ENCODE measurements at places on chromosomes 16 and 17.

DNA sequence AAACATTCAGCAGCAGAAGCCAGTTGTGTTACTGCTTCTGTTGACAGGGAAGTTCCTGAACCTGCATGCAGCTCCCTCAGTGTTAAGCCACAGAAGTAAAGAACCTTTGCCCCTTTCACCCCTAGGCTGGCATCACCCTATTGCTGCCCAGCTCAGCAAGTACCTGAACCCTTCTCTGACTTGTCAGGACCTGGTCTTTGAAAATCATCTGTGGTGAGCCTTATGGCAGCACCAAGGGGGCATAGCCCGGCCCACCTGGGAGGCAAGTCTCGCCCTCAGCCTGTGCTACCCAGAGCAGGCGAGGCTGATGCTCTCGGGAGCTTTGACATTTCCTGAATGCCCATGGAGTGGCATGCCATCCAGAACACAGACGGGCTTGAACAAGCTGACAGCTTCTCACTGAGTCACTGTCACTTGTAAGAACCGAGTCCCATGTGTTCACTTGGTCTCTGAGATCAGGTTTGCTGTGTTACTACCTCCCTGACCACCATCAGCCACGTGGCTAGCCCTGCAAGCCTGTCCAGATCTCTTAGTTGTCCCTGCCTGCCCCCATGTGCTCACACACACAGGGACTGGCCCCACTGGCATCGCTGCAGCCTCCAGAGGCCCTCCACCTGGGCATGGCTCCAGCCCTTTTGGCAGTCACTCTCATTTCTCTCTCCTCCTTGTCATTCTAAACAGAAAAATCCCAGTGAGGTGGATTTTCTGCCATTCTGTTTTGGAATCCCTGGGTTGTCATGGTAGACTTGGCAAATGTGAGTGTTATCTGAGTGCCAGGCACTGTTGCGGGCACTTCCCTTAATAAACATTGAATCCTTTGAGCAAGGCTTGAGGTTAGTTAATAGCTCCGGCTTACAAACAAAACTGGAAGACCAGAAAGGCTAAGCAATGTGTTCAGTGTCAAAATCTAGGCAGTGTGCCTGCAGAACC is 2.9 kb upstream of the CARMIL2 start:
- H3K4me1 ChIP-seq, result peaks cover 22% of the 10 kb centered on the region
- no peaks in the 10 kb centered on the region for H3K27me3 ChIP-seq
- no peak for DNase-seq
- no peak overlapping the region for H3K27ac ChIP-seq

- H3K27me3 ChIP-seq, result no peaks in the 10 kb centered on the region
- no peak overlapping the region for H3K27ac ChIP-seq
- H3K4me3 ChIP-seq, result no peak overlapping the region
- H3K36me3 ChIP-seq, result peaks cover 7% of the 10 kb centered on the region
- H3K4me1 ChIP-seq, result no peaks in the 10 kb centered on the region
Measured at GRCh38 chr17:60229188-60229802, 79.5 kb downstream of the CA4 start.

- H3K4me3 ChIP-seq, result no peak overlapping the region
- H3K27ac ChIP-seq, result no peak overlapping the region
- H3K4me1 ChIP-seq, result no peaks in the 10 kb centered on the region
- H3K36me3 ChIP-seq, result no peaks in the 10 kb centered on the region
- no peaks in the 10 kb centered on the region for H3K27me3 ChIP-seq
Measured at GRCh38 chr17:73319766-73320165, 8.0 kb upstream of the CDC42EP4 start.

DNA sequence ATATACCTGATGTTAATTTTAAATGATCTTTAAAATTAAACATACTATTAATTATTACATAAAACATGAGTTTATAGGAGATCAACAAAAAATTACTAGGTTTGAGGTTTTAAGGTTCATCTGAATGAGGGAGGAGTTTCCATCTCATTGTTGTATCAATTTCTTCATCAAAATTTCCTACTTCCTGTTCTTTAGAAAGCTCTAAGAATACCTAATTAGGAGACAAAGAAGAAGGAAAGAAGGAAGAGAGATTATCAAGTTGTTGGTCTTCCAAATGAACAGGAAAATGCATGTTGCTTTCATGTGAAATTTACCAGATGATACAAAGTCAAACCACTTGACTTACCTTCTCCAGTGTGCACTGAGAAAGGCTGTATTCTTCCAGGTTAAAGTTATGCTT is 18.1 kb upstream of the ABCA9 start:
- H3K27ac ChIP-seq, result no peak overlapping the region
- no peaks in the 10 kb centered on the region for H3K4me1 ChIP-seq
- no peak overlapping the region for H3K4me3 ChIP-seq
- no peaks in the 10 kb centered on the region for H3K36me3 ChIP-seq

DNA sequence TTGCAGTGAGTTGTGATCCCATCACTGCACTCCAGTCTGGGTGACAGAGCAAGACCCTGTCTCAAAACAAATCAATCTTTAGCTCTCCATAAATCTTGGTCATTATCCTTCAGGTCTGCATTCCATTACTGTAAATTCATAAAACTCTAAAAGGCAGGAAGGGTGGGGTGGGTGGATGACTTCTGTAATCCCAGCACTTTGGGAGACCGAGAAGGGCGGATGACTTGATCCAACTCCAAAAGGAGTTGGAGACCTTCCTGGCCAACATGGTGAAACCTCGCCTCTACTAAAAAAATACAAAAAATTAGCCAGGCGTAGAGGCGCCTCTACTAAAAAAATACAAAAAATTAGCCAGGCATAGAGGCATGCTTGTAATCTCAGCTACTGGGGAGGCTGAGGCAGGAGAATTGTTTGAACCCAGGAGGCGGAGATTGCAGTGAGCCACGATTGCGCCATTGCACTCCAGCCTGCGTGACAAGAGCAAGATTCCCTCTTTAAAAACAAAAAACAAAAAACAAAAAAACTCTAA is 2.2 kb upstream of the UBE2Z start:
- H3K27ac ChIP-seq, result no peak overlapping the region
- peaks cover 21% of the 10 kb centered on the region for H3K4me1 ChIP-seq
- no peaks in the 10 kb centered on the region for H3K27me3 ChIP-seq
- no peak overlapping the region for H3K4me3 ChIP-seq
- no peak for DNase-seq

DNA sequence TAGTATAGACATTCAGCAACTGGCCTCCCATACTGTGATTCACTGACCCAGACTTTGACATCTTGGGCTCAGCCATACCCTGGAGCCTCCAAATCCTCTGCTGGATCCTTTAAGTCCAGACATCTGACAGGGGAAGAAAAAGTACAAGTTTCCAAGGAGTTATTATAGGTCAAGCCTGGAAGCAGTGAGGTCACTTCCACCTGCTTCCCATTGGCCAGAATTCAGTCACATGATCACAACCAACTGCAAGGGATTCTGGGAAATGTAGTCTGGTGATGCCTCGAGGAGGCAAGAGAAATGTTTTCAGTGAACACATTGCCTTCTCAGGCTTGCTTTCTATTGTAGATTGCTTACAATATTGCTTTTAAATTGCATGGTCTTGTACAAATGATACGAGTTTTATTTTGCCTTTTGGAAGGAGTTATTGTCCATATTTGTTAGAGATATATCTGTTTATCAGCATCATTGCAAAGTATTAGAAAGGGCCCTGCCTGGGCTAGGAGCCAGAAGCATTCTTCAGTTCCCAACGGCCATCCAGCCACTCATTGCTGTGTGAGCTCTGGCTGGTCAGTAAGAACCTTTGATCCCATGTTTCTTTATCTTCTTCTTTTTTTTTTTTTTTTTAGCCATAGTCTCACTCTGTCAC is 696.9 kb downstream of the WWOX start:
- no peak overlapping the region for H3K4me3 ChIP-seq
- H3K27me3 ChIP-seq, result no peaks in the 10 kb centered on the region

DNA sequence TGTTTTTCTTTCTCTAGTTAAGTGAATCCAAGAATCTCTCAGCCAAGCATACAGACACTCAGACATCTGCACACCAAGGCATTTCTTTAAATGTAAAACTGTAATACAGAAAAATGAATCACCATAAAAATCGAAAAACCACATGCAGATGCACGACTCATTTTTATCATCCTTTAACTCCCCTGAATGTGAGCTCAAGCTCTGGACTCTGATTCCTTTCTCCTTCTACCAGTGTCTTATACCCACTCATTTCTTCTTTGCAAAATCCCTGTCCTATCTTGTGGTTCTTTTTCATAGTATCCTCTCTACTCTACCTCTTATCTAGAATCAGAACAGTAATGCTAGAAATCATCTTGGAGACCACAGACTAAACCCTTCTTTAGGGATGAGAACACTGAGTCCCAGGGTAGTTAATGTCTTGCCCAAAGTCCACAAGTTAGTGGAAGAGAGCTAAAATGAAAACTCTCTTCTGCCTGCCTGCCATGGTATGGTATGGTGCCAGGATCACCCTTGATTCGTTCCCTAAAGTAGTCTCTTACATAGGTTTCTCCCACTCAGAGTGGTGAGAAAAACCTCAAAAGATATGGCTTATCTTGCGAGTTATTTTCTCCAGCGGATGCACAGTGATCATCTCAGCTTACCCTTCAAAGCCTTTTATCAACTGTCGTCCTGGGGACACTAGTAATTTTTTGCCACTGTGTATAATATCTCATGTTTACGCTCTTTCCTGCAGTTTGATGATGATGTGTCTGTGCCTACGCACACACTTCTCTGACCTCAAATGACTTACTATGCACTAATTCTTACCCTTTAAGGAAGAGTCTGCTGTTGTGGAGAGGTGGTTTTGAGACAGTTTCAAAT is 30.2 kb downstream of the BRD7 start:
- H3K27me3 ChIP-seq, result no peaks in the 10 kb centered on the region
- H3K27ac ChIP-seq, result peak overlapping the region; percentile 13
- DNase-seq, result peak; percentile 27
- no peak overlapping the region for H3K4me3 ChIP-seq
- H3K4me1 ChIP-seq, result peaks cover 31% of the 10 kb centered on the region

DNA sequence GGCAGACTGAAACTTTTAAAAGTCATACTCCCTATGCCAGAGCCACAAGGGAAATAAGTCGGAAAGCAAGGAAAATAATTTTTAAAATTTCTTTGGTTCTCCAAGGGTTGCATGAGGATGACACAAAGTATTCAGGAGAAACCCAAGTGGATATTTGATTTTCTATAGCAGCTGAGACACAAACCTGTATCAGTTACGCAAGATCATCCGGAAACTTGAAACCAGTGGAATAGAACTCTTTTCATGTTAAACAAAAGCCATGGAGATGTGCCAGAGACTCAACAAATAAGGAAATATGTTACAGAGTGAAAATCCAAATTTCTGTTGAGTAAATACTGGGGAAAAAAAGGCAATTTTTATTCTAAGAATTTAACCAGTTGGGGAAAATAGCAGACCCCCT is 294.7 kb downstream of the KIF2B start:
- H3K27ac ChIP-seq, result no peak overlapping the region
- DNase-seq, result no peak
- no peaks in the 10 kb centered on the region for H3K36me3 ChIP-seq
- H3K4me3 ChIP-seq, result no peak overlapping the region
- no peaks in the 10 kb centered on the region for H3K27me3 ChIP-seq
- H3K4me1 ChIP-seq, result no peaks in the 10 kb centered on the region

- peak overlapping the region; percentile 58 for H3K27ac ChIP-seq
- peak overlapping the region; percentile 39 for H3K4me3 ChIP-seq
Measured at GRCh38 chr16:79380995-79381602, 219.4 kb downstream of the MAF start.

GRCh38 chr16:77885571-77886295 is 97.4 kb downstream of the VAT1L start:
- no peak for DNase-seq
- H3K4me3 ChIP-seq, result no peak overlapping the region
- no peak overlapping the region for H3K27ac ChIP-seq
- H3K36me3 ChIP-seq, result no peaks in the 10 kb centered on the region

DNA sequence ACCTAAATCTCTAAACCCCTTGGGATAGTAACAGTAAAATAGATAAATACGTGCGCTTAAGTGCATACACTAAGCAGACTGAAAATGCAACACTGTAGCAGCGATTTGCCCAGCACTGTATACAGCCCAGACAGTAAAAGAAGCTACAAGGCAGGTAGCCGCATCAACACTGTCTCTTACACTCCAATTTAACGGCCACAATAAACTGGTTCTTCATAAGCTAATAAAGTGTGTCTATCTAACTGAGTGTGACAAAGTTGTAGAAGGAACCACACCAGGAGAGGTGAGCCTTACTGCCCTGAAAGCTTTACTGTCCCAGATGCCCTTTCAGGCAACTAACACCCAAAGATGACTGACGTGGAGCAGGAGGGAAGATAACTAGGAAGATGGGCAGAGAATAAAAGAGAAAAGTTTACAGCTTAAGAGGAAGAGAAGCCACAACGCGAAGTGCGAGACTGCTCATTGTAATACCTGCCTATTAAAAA is 847 bp downstream of the ZDHHC7 start:
- peaks cover 27% of the 10 kb centered on the region for H3K4me1 ChIP-seq
- DNase-seq, result no peak
- H3K27ac ChIP-seq, result peak overlapping the region; percentile 97
- no peaks in the 10 kb centered on the region for H3K36me3 ChIP-seq
- H3K27me3 ChIP-seq, result no peaks in the 10 kb centered on the region
- H3K4me3 ChIP-seq, result peak overlapping the region; percentile 81

GRCh38 chr16:84860383-84860782 is 40.6 kb downstream of the CRISPLD2 start:
- no peaks in the 10 kb centered on the region for H3K27me3 ChIP-seq
- no peak for DNase-seq
- no peak overlapping the region for H3K4me3 ChIP-seq
- H3K27ac ChIP-seq, result no peak overlapping the region
- no peaks in the 10 kb centered on the region for H3K36me3 ChIP-seq
- H3K4me1 ChIP-seq, result no peaks in the 10 kb centered on the region

DNA sequence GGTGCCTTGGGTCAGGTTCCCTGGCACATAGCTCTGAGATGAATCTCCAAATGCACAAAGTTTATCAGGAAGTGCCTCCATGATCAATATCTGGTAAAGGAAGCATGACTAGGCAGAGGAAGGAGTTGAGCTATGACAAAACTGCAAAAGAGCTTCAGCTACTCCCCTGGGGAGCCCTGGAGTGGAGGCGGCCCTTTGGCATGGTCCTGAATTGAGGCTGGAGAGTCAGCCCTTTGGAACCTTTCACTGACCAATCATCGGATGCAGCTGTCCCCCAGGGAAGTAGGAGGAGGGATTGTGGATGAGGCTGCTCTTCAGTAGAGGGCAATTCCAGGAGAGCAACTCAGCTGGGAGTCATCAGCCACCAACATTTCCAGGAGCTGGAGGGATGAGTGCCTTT is 46.1 kb upstream of the NLRP1 start:
- no peaks in the 10 kb centered on the region for H3K4me1 ChIP-seq
- no peak overlapping the region for H3K27ac ChIP-seq
- H3K27me3 ChIP-seq, result no peaks in the 10 kb centered on the region
- H3K4me3 ChIP-seq, result no peak overlapping the region
- DNase-seq, result no peak

Data from CD8-positive, alpha-beta memory T cell (primary cell).